ENCODE measurements at places on chromosomes 12 and 14.

DNA sequence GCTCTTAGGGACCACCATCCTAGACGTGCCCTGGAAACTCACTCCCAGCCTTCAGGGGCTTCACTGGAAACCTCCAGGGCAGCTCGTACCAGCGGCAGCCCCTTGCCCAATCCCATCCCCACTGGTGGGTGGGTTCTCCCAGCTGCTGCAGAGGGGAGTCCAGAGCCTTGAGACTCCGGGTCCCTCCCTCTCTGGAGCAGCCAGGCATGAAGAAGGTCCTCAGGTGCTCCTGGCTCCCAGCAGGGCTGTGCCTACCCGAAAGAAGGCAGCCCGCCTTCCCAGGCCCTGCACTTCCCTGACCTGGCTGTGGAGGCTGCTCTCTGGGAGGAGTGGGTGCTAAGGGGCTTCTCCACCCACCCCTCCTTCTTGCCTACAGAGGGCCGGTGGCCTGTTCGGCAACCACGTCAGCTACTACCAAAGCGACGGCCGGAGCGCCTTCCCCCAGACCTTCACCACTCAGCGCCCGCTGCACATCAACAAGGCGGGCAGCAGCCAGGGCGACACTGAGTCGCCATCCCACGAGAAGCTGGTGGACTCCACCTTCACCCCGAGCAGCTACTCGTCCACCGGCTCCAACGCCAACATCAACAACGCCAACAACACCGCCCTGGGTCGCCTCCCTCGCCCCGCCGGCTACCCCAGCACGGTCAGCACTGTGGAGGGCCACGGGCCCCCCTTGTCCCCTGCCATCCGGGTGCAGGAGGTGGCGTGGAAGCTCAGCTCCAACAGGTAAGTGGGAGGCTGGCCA, 115.5 kb upstream of the FKBP4 start:
- DNase-seq, result no peak

DNA sequence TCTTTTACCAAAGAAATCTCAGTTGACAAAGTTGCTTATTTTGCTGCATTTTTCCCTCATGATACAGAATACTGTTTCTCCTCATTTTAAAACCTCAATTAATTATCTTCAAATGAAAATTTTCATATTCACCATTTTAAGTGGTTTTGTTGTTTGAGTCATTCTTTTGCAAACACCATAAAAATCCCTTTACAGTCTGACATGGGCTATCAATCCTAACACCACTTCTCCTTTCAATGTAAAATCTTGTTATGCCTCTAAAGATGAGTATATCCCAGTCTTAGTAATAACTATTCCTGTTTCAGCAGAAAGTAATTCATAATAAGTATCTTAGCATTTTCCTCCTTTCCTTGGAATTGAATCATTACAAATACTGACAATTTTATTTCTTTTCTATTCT, 192.2 kb downstream of the SYT1 start:
- no peak for DNase-seq

DNA sequence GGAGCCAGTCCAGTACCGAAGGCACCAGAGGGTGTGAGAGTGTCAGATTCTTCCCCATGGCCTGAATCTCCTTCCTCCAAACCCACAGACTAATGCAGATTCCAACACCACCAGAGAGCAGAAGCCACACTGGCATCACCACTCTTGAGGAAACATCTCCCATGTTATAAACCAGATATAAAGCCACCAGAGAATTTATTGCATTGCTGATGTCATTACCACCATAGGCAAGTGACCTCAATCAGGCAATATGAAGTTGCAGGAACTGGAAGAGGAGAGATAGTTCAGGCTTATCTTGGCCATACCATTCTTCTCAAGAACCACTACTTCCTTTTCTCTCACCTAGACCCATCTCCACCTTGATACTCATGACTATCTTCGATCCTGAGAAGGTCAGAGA, 653.4 kb downstream of the TMEM121 start:
- DNase-seq, result no peak

DNA sequence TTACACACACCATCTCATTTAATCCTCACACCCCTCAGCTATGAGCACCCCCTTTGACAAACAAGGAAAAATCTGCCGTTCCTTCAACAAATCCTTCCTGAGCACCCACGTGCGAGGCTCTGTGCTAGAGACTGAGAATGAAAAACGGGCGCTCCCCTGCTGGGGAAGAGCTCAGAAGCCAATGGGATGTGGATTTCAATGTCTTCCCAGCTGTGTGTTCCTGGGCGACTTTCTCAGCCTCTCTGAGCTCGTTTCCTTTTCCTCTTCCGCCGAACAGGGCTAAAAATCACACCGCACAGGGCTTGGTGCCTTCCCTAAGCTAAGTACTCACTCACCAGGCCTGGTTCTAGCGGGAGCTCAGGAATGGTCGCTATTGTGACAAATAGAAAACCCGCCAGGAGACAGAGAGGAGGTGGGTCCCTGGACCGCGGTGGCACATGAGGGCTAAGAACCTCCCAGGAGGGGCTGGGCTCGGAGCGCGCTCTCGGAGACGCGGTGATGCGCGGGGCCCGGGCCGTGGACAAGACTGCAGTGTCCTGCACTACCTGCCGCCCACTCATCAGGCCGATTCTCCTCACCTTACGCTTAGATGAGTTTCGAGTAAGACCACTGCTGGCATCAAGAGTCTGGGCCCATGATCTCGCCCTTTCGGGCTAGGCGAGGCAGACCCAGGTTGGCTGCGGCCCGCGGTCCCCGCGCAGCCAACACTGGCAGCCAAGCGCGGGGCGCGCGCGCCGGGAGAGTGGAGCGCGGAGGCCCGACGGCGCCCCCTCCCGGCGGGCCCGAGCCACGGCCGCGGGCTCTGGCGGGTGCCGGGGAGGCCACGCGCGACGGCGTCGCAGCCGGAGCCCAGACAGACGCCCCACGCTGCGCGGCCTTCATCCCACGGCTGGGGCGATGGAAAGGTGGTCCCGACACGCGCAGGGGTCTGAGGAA, 17.0 kb downstream of the ZDHHC22 start:
- peak; percentile 38 for DNase-seq

- no peak for DNase-seq
Observed at GRCh38 chr14:50835280-50835679, 4.3 kb upstream of the NIN start.

DNA sequence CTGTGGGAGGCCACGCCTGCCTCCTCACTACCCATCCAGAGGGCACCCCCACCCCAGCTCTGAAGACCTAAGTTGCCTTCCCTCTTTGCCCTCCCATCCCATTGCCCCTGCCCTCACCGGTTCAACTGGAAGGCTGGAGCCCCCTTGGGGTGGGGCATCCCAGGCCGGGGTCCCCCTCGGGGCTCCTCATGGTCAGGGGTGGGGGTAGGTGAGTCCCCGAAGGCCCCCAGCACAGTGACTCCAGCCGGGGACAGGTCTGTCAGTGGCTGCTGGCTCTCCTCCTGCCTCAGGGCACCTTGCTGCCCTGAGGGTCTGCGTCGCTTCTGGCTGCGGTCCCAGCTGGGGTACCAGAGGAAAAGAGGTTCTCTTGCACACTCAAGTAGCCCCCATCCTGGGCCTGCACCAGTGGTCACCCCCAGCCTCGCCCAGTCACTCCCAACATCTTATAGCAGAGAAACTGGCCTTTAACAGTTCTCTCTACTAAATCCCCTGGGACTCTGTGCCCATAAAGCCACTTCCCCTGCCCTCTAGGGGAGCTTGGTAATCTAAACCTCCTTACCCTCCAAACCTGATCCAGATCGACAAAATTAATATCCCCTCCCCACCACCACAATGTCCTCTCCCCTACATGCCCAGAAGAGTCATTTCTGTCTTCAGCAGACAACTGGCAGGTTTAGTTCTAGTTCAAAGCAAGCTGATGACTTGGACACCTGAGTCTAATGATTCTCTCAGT, 5.1 kb downstream of the PIANP start:
- DNase-seq, result no peak

GRCh38 chr14:97028382-97028781, 231.2 kb downstream of the VRK1 start:
- no peak for DNase-seq

DNA sequence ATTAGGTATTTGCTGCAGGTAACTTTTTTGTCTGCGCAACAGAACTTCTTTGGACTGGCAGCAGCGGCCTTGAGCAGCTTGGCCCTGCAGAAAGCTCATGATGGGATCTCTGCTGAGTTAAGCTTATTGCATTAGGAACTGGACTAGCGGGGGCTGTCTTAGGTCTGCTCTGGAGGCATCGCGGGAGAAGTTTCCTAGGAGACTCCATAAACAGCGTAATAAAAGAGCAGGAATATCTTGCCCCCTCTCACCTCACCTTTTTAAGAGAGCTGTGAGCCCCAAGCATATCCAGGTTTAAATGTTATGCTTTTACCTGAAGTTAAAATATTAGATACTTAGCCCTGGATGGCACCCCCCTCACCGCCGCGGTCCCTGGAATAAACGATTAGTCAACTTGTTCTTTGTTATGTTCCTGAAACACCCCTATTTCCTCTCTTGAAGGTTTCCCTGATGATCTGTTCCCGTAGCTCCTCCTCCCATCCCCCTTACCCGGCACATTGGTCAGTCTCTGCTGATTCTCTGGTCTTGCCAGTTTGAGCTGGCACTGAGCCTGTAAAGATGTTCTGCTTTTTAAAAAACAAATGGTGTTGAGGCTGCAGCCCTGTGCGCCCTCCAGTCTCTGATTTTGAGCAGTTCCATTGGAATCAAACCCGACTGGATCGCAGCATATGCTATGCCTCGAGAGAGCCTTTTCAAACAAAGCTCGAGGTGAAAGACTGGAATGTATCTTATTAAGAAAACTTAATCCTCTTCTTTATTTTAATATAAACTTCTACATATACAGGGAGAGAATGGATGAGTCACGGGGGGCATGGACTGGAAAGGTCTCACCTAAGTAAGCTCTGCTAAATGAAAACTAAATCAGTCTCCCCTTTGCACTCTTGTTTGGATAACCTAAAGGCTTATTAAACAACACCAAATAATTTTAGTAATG, 1.9 kb downstream of the MLXIP start:
- no peak for DNase-seq

GRCh38 chr14:36105401-36105800, 71.1 kb downstream of the PTCSC3 start:
- no peak for DNase-seq

DNA sequence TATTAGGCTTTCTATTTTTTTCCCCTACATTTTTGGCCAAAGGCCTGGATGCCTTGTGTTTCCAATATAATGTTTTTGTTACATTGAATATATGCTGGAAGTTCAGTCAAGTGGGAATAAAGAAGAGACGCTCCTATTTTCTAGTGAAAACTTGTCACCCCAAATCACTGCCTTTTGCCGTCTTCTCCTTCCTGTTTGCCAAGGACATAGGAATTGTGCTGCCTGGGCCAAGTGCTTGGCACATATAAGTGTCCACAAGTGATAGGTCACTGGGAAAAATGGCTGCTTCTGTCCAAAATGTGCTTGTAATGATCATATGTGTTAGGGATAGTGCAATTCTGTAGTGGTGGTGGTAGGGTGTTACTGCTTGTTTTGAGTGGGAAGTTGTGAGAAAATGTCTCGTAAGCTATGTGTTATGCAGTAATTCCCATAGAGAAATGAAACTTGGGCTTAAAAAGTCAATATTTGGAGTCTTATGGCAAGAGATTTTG, 11.6 kb upstream of the KCNJ8 start:
- no peak for DNase-seq

DNA sequence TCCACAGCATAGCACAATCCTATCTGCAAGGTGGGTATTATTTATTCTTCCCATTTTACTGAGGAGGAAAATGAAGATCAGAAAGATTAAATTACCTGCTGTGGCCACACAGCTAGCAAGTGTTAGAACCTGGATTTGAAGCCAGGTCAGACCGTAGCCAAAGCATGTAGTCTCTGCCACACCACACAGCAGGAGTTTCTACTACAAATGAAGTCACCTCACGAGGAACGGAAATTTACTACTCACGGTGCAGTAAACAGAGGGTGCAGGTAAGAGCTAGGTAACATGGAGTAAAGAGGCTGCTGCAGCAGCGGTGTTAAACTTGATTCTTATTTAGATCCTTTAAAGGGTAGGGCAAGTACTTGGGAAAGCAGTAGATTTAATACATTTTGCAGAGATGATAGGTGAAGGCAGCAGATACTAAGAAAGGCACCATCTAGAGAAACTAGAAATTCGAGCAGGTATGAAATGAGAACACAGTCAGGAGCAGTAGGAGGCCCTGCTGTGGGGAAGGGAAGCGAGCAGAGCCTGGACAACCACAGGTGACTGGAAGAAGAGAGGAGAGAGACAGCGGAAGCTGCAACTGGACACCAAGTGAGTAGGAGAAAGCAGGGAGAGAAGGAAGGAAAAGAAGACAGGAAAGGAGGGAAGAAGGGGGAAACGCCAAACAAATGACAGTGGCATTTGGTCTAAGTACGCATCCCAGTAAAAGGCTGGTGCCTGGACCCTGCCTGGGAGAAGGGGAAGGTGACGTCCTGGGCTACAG, 21.5 kb downstream of the SPTB start:
- DNase-seq, result no peak

DNA sequence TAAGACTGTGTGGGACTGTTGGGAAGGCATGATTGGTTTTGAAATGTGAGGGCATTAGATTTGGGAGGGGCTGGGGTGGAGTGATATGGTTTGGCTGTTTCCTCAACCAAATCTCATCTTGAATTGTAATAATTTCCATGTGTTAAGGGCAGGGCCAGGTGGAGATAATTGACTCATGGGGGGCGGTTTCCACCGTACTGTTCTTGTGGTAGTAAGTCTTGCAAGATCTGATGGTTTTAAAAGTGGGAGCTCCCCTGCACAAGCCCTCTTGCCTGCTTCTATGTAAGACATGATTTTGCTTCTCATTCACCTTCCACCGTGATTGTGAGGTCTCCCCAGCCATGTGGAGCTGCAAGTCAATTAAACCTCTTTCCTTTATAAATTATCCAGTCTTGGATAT, 76.6 kb upstream of the PPFIA2 start:
- no peak for DNase-seq

DNA sequence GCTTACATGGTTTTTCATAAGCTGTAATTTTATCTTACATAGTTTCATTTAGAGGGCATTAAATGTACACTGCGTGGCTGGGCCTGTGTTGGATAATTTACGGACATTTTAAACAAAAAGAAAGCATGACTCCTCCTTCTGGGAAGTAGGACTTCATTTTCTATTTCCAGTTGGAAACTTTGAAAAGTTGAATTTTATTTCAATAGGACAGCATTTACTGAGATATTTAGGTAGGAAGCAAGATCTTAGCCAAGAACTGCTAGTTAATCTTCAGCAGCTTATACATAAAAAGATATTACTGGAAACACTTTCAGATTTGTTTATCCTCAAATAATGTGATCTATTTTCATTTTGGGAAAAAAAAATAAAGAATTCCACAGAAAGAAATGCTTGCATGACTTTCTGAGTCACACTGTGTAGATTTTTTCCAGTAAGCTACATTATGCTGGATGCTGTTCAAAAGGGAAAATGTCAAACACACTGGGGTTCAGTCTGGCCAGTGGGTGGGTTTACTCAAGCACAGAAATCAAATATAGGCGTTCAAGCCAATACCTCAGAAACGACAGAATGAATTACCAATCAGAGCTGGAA, 239.4 kb upstream of the KRR1 start:
- no peak for DNase-seq

GRCh38 chr14:103854822-103855733, 7.7 kb upstream of the PPP1R13B start:
- DNase-seq, result peak; percentile 52

- DNase-seq, result no peak
Observed at GRCh38 chr14:71242237-71242748, 335.0 kb downstream of the PCNX1 start.

GRCh38 chr12:94172031-94172430, 23.7 kb downstream of the PLXNC1 start:
- DNase-seq, result no peak

Data from progenitor cell of endocrine pancreas (in vitro differentiated cells).